Stimulated activated CD4-positive, alpha-beta T cell treated with anti-CD3 and anti-CD28 coated beads, Interleukin-2, amount 100 ng/mL, for 24 hours (primary cell): ENCODE measurements at places on chromosomes 5 and 9.

DNA sequence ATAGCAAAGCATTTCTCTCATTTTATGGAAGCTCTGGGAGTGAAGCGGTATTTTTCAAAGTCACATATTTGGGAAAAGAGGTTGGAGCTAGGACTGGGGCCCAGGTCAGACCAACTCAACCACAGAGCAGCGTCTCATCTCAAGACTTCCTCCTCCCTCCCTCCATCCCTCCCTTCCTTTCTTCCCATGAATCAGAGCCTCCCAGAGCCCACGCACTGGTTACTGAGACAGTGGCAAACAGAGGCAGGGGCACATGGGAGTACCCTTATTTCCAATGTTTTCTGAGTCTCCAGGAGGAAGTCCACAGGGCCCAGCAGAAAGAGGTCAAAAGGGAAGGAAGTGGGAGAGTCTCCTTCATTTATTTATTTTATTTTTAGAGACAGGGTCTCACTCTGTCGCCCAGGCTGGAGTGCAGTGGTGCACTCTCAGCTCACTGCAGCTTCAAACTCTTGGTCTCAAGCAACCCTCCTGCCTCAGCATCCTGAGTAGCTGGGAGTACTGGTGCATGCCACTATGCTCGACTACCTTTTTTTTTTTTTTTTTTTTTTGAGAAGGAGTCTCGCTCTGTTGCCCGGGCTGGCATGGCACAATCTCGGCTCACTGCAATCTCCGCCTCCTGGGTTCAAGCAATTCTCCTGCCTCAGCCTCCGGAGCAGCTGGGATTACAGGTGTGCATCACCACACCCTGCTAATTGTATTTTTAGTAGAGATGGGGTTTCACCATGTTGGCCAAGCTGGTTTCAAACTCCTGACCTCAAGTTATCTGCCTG, 52.5 kb upstream of the CDKN2AIPNL start:
- DNase-seq: no peak

- DNase-seq: no peak
Observed at GRCh38 chr9:137114220-137114612, 317 bp downstream of the DPP7 start.

DNA sequence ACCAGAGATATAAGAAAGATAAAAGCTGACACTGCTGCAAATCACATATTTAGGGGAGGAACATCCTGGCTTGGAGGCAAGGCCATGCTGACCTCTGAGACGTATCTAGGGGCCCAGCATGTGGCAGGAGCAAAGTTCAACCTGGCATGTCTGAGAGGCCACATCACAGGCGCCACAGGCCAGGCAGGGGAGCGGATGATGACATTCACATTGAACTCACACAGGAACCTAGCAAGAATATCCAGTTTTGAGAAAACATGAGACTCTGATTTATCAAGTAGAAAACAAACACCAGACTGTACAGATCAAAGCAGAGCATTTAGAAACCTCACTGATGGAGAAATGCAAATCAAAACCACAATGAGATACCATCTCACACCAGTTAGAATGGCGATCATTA, 64.2 kb upstream of the STK32A start:
- no peak for DNase-seq

DNA sequence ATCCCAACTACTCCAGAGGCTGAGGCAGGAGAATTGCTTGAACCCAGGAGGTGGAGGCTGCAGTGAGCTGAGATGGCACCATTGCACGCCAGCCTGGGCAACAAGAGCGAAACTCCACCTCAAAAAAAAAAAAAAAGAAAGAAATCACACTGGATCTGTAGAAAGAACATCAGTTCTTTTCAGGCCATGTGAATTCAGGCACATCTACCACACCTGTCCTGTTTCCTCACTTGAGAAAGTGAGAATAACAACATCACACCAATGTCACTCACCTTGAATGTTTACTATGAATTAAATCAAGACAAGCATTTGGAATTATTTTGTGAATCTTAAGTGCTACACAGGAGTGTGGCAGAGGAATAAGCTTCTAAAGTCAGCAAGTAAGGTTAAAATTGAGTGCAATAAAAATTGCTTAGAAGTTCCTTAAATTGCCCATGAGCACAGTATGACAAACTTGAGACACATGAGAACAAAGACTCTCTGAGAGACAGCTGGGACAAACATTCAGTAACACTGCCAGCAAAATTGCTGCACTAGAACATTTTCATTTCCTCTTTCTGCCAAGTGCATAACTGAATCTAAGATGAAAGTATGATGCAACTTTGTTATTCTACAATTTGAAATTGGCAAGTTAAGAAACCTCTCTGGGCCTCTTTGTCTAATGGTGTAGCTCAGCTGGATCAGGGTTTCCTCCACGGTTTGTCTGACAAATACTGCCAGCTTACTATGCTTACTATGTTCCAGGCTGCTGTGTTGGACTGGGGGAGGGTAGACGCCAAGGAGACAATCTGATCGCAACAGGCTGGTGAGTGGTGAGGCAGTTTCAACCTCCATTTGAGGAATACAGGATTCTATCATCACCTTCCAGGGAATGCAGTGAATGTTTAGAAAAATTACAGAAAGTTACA, 1.9 kb upstream of the RIC1 start:
- peak; percentile 48 for DNase-seq

DNA sequence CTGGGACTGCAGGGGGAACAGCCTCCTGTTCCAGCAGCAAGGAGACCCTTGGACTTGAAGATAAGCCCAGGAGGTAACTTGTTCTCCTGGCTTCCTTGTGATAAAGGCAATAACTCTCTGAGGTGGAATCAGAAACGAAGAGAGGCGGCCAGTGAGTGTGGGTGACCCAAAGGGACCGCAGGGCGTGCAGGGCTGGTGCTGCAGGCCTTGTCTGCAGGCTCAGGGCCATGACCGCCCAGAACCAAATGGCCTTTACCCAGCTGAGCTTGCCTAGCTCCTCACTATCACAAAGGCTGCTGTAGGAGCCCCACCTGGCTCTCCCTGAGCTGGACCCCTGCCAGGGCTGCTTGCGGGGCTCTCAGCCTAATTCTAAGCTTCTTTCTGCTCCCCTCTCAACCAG, 72.5 kb downstream of the NDFIP1 start:
- DNase-seq: no peak

DNA sequence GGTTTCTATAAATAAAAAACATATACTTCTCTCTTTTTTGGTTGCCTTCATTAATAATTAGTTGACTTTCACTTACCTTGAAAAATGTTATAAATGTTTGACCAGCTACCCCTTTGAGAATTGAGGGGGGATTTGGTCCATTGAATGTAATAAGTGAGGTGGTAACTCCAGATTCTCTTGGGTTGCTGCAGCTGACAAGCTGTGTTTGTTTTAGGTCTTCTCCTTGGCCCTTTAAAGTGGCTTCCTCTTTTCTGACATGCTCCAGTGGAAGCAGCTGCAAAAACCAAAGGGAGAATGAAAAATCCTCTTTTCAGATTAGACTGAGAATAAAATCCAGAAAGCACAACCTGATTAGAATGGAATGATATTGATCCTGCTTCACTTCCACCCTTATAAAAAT, 410.5 kb downstream of the TMEM38B start:
- DNase-seq: no peak

DNA sequence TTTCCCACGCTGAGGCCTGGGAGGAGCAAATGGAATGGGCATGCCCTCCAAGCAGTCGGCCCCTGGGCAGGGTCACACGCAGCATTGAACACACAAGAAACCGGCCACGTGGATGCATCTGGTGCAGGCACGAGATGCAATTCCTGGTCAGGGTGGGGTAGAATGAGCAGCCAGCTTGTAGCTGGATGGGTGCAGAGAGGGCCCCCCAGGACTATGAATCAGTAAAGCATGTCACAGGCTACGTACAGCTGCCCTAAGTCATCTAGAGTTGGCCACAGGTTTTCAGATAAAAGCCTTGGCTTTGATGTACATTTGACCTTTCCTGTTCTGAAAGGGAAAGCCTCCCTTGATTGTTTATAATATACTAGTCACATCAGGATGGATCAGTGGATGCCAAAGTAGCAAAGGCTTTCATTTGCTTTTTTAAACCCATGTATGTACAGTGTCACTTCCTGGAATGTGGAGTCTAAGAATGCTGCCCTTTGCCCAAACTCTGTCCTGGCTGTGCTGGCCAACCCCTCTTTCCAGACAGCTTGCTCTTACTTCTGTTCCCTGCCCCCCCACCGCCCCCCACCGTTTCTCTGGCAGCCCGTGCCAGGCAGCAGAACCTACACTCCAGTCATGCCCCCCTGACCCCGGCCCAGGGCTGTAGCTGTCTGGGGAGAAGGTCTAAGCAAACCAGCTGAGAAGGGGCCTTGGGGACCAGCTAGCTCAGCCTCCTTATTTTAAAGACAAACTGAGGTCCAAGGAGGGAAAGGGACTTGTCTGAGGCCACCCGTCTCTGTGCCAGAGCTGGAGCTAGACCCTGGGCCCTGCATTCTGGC, 169.2 kb downstream of the HSPA4 start:
- DNase-seq: no peak

DNA sequence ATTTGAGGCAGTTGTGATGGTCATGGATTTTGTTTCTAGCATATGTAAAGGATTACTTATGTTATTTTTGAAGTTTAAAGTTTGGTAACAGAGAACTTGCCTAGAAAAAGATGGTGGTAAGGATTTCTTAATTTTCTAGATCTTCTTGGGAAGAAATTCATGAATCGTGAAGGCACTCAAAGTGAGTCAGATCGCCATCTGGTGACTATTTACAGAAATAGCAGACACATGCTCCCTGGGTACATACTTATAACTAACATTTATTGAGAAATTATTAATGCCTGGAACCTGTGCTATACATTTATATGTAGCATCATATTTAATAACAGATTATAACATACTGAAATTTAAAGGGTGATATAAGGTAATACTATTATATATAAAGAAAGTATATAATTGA, 299.7 kb downstream of the IZUMO3 start:
- no peak for DNase-seq

DNA sequence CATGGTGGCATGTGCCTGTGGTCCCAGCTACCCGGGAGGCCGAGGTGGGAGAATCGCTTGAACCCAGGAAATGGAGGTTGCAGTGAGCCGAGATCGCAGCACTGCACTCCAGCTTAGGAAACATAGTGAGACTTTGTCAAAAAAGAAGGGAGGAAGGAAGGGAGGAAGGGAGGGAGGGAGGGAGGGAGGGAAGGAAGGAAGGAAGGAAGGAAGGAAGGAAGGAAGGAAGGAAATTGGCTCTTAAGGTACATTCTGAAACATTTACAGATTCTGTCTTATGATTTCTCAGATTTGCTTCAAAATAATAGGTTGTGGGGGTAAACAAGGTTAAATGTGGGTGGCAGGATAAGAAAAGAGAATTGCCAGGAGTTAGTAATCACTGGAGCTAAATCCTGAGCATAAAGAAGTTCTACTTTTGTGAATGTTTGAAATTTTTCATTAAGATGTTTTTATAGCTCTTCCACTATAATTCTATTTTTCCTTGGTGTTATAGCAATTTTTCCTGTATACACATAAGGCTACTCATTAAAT, 2.1 kb upstream of the UGT3A2 start:
- DNase-seq: no peak
